ENCODE measurements at places on chromosomes 2 and 18. TPM values are rescaled to one million over a fixed set of nuclear protein-coding genes. Genes with fewer than 3 reads are reported as not detected.

The LINC00305 gene
- total RNA-seq, result not detected

The OSR1 gene
- not detected for total RNA-seq

The IL1R1 gene
- 1.2 TPM for total RNA-seq

The ESCO1 gene
- total RNA-seq, result 18.5 TPM

DNA sequence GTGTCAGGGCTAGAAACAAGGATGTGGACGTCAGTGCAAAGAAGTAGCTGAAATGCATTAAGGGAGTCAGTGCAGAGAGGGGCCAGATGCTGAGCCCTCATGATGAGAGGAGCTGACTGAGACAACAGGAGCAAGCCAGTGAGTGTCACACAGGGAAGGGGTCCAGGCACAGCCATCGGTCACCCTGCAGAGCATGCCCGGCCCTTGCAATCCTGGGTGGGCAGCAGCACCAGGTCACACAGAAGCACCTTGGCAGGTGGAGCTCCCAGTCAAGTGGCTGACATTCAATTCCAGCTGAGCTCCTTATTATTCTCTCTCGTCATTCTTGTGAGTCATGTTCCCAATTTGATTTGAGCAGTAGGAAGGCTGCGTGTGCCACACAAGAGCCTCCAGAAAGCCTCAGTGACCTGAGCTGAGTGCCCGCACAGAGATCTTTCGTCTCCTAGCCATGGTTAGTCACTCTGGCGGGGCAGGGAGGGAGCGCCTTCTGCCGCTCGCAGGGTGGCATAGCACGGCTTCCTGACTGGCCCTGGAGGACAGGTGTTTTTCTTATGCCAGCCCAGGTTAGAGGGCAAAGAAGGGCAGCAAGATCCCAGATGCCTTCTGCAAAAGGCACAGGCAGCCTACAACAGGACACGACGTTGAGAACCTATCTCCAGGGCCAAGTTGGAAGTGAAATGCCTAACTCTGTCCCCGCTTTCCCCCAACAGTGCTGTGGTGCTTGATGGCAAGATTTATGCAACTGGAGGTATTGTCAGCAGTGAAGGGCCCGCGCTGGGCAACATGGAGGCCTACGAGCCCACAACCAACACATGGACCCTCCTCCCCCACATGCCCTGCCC lies 220.9 kb downstream of the ATAD2B start:
- no peak for DNase-seq
- H3K4me3 ChIP-seq, result no peak overlapping the region
- no peak overlapping the region for H3K27ac ChIP-seq

GRCh38 chr2:237573721-237574415 lies 7.5 kb downstream of the PRLH start:
- H3K4me3 ChIP-seq, result no peak overlapping the region
- no peak overlapping the region for H3K27ac ChIP-seq

- no peak overlapping the region for H3K4me3 ChIP-seq
- H3K36me3 ChIP-seq, result no peaks in the 10 kb centered on the region
- DNase-seq, result no peak
- no peak overlapping the region for H3K27ac ChIP-seq
- H3K4me1 ChIP-seq, result no peaks in the 10 kb centered on the region
- no peaks in the 10 kb centered on the region for H3K27me3 ChIP-seq
Measured at GRCh38 chr2:221527776-221528309, 44.3 kb downstream of the EPHA4 start.

DNA sequence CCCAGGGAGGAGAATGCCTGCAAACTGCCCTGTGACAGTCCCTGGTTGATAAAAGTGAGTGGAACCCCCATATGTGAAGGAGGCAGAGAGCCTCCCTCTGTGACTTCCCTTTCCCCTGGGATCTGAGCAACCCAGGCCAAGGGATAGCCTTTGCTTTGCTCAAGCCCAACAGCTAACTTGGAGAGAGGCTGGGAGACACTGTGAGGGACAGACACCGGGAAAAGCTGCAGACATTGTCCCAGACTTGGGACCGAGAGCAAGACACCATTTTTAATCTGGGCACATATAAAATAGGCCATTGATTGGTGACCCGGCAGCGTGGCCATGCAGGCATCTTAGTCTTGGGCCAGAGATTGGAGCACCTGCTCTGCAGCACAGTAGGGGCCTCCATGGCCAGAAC lies 96.1 kb upstream of the SALL3 start:
- H3K4me3 ChIP-seq, result no peak overlapping the region
- H3K27ac ChIP-seq, result no peak overlapping the region
- H3K27me3 ChIP-seq, result peaks cover 16% of the 10 kb centered on the region
- no peak for DNase-seq
- H3K36me3 ChIP-seq, result peaks cover 2% of the 10 kb centered on the region

Measured in activated naive CD8-positive, alpha-beta T cell treated with anti-CD3 and anti-CD28 coated beads for 36 hours (primary cell).